ENCODE measurements at places on chromosomes 7 and 10. TPM values are rescaled to one million over a fixed set of nuclear protein-coding genes. Genes with fewer than 3 reads are reported as not detected.

- no peak overlapping the region for H3K27ac ChIP-seq
- no peak overlapping the region for H3K4me3 ChIP-seq
- H3K4me1 ChIP-seq, result no peaks in the 10 kb centered on the region
- H3K36me3 ChIP-seq, result peaks cover 2% of the 10 kb centered on the region
- no peaks in the 10 kb centered on the region for H3K27me3 ChIP-seq
These were observed 103.8 kb downstream of the POLL start for GRCh38 chr10:101484175-101484745.

Gene TMEM225B
- total RNA-seq, result 1.7 TPM

Gene PI4K2A
- 14.2 TPM for total RNA-seq

GRCh38 chr10:85598646-85599045 lies 767.9 kb downstream of the GRID1 start:
- H3K4me1 ChIP-seq, result no peaks in the 10 kb centered on the region
- no peak overlapping the region for H3K4me3 ChIP-seq
- H3K36me3 ChIP-seq, result no peaks in the 10 kb centered on the region
- no peak for DNase-seq
- H3K27ac ChIP-seq, result no peak overlapping the region

Gene MMD2
- total RNA-seq, result not detected

Gene BTBD16
- 1.2 TPM for total RNA-seq

- H3K27ac ChIP-seq, result no peak overlapping the region
- H3K4me1 ChIP-seq, result no peaks in the 10 kb centered on the region
- no peaks in the 10 kb centered on the region for H3K27me3 ChIP-seq
- H3K4me3 ChIP-seq, result no peak overlapping the region
These were observed 29.8 kb downstream of the NDUFB2 start for GRCh38 chr7:140726281-140726680.

GRCh38 chr7:157274991-157275427 lies 61.8 kb upstream of the DNAJB6 start:
- DNase-seq, result peak; percentile 71
- no peak overlapping the region for H3K27ac ChIP-seq
- no peaks in the 10 kb centered on the region for H3K27me3 ChIP-seq
- peaks cover 4% of the 10 kb centered on the region for H3K4me1 ChIP-seq
- no peaks in the 10 kb centered on the region for H3K36me3 ChIP-seq
- H3K4me3 ChIP-seq, result no peak overlapping the region

Gene FAM131B
- total RNA-seq, result 3.8 TPM

GRCh38 chr10:122575776-122576175 lies 15.2 kb downstream of the DMBT1 start:
- no peak overlapping the region for H3K4me3 ChIP-seq
- no peaks in the 10 kb centered on the region for H3K36me3 ChIP-seq
- no peaks in the 10 kb centered on the region for H3K27me3 ChIP-seq

DNA sequence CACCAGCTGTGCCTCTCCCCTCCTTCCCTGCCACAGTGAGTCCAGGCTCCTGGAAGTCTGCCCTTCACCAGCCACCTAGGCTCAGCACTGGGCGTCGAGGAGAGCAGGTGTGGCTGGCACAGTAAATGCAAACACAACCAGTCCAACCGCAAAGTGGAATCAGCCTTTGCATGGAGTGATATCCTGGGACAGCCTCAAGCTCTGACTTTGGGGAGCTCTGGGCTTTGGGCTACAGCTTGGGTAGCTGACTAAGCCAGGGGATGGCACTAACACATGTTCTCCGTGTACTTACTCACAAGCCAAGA lies 312.4 kb downstream of the KCNMA1 start:
- no peaks in the 10 kb centered on the region for H3K4me1 ChIP-seq
- no peak for DNase-seq
- H3K4me3 ChIP-seq, result no peak overlapping the region
- no peaks in the 10 kb centered on the region for H3K36me3 ChIP-seq
- no peak overlapping the region for H3K27ac ChIP-seq

DNA sequence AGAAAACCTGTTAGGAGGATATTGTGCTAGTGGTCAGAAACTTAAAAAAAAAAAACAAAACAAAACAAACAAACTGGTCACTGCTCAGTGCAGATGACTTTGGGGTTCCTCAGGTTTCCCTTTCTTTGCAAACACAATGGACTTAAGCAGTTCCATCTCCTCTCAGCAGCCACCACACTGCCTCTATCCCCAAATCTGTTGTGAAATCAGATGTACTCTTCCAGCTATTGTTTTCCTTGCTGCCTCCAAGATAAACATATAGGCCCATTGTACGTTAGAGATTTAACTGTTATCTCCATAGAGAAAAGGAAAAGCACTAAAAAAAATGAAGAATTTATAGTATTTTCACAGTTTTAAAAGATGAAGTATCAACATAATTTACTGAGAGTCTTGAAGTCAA lies 147.1 kb downstream of the MPP7 start:
- no peak for DNase-seq
- H3K4me3 ChIP-seq, result no peak overlapping the region
- H3K4me1 ChIP-seq, result no peaks in the 10 kb centered on the region
- H3K27ac ChIP-seq, result no peak overlapping the region

GRCh38 chr10:127918572-127918971 lies 11.7 kb downstream of the PTPRE start:
- H3K27ac ChIP-seq, result no peak overlapping the region
- no peaks in the 10 kb centered on the region for H3K4me1 ChIP-seq
- peak; percentile 62 for DNase-seq
- H3K4me3 ChIP-seq, result no peak overlapping the region
- no peaks in the 10 kb centered on the region for H3K36me3 ChIP-seq
- no peaks in the 10 kb centered on the region for H3K27me3 ChIP-seq

DNA sequence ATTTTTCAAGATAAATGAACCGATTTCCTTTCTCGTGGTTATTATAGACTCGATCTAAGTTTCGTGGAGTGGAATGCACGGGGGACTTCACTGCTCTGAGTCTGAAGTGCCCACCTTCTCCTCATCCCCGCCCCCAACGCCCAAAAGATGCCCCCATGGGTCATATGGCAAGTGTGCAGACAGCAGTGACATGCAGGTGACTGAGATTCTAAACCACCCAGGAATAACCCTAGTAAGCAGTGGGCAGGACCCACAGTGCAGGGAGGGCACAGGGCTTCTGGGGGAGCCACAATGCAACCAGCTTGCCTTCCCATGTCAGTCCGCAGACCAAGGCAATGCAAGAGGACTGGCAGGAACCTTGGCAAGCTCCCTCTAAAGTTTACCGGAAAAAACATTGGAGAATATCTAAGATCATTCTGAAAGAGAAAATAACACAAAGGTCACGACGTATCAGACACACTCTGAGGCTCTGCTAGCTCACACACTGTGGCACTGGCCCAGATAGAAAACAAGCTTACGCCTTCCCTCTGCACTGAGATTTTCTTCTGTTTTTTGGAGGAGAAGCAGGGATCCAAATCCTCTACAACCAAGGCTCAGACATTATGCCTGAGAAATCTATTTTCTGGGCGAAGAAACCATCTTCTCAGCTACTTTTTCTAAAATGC lies 239.6 kb downstream of the MAD1L1 start:
- no peaks in the 10 kb centered on the region for H3K4me1 ChIP-seq
- H3K27me3 ChIP-seq, result no peaks in the 10 kb centered on the region
- H3K36me3 ChIP-seq, result no peaks in the 10 kb centered on the region
- H3K4me3 ChIP-seq, result no peak overlapping the region
- DNase-seq, result no peak

- H3K36me3 ChIP-seq, result no peaks in the 10 kb centered on the region
- DNase-seq, result peak; percentile 84
- H3K27ac ChIP-seq, result no peak overlapping the region
- H3K27me3 ChIP-seq, result no peaks in the 10 kb centered on the region
- H3K4me3 ChIP-seq, result no peak overlapping the region
- H3K4me1 ChIP-seq, result peaks cover 2% of the 10 kb centered on the region
These were observed 45.5 kb downstream of the NOD1 start for GRCh38 chr7:30433082-30433481.

GRCh38 chr10:48740015-48740707 lies 55.5 kb downstream of the WDFY4 start:
- H3K4me3 ChIP-seq, result no peak overlapping the region
- DNase-seq, result no peak
- H3K27me3 ChIP-seq, result no peaks in the 10 kb centered on the region
- H3K4me1 ChIP-seq, result no peaks in the 10 kb centered on the region
- H3K36me3 ChIP-seq, result no peaks in the 10 kb centered on the region

Gene GSAP
- 24.1 TPM for total RNA-seq

Gene INPP5F
- total RNA-seq, result 23.1 TPM

DNA sequence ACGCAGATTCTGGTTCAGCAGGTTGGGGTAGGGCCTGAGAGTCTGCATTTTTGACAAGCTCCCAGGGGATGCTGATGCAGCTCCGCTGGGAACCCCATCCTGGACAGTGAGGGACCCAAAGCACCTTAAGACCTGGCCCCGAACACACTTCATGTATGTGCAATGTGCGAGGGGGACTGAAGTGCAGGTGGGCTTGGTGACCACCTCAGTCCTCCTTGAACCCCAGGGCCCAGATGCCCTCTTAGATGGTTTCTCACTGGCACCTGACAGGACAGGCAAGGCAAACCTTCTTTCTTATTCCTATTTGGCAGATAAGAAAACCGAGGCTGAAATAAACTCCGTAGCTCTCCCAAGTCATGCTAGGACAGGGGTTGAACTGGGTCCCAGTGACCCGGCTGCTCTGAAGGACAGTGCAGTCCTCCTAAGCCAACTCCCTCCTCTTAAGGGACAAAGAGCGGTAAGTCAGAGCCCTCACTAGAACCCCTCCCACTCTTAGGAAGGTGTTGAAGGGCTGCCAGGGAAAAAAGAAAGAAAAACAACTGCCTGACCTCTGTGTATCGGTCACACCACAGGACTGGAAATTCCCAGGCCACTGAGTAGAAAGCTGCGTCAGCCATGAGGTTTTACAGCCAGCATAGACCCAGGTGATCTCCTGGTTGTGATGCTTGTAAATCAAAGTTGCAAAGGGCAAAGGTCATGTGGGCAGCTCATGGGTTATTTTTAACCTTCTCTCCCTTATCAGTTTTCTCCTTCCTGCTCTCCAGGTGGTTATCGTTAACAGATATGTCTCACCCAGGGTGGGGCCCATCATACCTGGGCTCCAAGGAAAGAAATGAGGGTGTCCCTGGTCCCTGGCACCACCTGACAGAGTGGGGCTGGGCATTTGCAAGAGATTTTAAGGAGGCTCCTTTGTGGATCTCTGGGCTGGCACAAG lies 90.9 kb upstream of the SMNDC1 start:
- H3K4me1 ChIP-seq, result no peaks in the 10 kb centered on the region
- no peak overlapping the region for H3K4me3 ChIP-seq
- H3K27me3 ChIP-seq, result no peaks in the 10 kb centered on the region
- DNase-seq, result no peak
- no peaks in the 10 kb centered on the region for H3K36me3 ChIP-seq
- no peak overlapping the region for H3K27ac ChIP-seq

GRCh38 chr10:131313377-131313776 lies 1.9 kb upstream of the TCERG1L start:
- no peak overlapping the region for H3K4me3 ChIP-seq
- H3K27me3 ChIP-seq, result no peaks in the 10 kb centered on the region
- no peaks in the 10 kb centered on the region for H3K4me1 ChIP-seq
- H3K36me3 ChIP-seq, result no peaks in the 10 kb centered on the region
- no peak for DNase-seq

Gene AS3MT
- total RNA-seq, result 3.1 TPM

DNA sequence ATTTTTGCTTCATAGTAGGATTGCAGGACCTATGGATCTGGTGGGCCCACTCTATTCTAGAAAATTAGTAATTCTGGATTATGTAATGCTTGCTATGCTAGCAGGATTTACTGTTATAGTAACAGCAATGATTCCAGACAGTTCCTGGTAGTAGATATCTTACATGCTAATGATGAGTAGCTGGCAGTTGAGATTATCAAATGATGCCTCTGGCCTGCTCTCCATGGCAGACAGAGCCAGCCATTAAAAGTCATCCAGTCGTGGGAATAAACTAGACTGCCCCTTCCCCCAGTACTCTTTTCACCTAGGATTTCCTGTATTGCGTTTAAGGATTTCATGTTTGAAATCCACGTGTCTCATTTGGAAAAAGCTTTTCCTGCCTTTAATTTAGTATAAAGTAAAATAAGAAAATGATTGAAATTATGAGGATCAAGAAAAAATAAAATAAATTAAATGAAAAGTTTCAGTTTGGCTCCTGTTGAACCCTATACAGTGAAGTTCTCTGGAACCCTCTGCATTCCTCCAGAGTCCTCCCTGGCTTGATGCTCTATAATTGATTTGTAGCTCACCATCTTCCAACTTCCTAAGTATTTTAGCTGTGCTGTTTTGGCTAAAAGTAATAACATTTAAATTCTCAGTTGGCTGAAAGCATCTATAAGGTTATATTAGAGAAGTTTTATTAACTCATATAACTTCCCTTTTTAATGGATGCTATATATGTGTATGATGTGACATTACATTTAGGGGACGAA lies 14.6 kb downstream of the UMAD1 start:
- DNase-seq, result no peak
- no peaks in the 10 kb centered on the region for H3K27me3 ChIP-seq
- no peak overlapping the region for H3K4me3 ChIP-seq
- H3K36me3 ChIP-seq, result no peaks in the 10 kb centered on the region

- peak; percentile 37 for DNase-seq
- H3K27ac ChIP-seq, result peak overlapping the region; percentile 83
- H3K27me3 ChIP-seq, result no peaks in the 10 kb centered on the region
- H3K36me3 ChIP-seq, result no peaks in the 10 kb centered on the region
- H3K4me3 ChIP-seq, result no peak overlapping the region
These were observed 13.0 kb downstream of the ESYT2 start for GRCh38 chr7:158816271-158816670.

DNA sequence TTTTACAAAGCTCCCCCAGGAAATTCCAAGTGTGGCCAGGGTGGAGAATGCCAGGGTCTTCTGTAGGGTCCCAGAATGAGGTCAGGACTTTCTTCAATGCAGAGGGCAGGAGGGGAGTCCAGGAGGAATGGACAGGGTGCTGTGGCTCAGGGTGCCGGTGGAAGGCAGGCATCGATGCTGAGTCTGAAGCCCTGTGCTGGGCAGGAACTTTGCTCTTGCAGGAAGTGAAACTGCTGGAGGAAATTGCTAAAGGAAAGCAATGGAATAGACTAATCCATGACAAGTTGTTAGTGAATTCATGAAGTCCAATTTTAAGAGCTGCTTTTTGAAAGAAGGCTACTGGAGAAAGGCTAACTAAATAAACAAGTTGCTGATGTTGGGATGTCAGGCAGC lies 14.8 kb downstream of the PTPRE start:
- no peaks in the 10 kb centered on the region for H3K36me3 ChIP-seq
- H3K27ac ChIP-seq, result peak overlapping the region; percentile 89
- H3K27me3 ChIP-seq, result no peaks in the 10 kb centered on the region
- DNase-seq, result no peak

Gene NEBL
- total RNA-seq, result 2.8 TPM

DNA sequence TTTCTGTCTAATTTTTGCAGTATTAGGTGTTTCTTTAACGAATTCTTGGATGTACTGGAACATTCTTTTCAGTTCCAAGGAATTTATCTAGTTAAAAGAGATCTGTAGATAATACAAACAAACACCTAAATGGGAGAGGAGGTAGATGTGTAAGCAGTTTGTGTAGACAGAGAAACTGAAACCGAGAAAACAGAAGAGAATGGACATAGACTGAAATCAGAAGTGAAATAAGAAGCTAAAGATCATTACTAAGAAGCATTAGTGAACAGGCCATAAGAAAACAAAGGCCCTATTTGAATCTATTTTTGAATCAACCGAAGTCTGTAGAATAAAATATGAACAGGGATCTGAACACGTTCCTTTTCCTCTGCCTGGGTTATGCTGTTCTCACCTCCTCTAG lies 26.5 kb upstream of the TMEM229A start:
- DNase-seq, result no peak
- no peaks in the 10 kb centered on the region for H3K4me1 ChIP-seq
- H3K27ac ChIP-seq, result no peak overlapping the region
- H3K27me3 ChIP-seq, result no peaks in the 10 kb centered on the region
- no peak overlapping the region for H3K4me3 ChIP-seq
